ENCODE measurements at places on chromosomes 1 and 21.
A peak's percentile ranks its signal among the peaks of the same experiment; 100 is the strongest.

DNA sequence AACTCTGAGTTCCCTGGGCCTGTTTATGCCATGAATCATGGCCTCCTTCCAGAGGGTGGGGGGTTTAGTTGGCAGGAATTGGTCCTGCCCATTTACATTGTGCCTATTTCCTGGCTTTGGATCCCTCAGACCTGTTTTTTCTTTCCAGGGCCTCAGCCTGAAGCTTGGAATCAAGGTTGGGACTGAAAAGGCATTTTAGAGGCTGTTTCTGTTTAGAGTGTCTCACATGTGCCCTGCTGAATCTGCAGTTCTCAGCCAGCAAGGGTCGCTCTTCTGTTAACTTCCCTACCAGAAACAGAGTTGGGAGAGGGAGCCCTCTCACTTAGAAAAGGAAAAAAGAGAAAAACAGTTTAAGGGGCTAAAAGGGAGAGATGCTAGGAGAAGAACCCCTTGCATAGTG lies 191.1 kb downstream of the PTPRC start:
- DNase-seq, result no peak
- H3K27ac ChIP-seq, result no peak overlapping the region

DNA sequence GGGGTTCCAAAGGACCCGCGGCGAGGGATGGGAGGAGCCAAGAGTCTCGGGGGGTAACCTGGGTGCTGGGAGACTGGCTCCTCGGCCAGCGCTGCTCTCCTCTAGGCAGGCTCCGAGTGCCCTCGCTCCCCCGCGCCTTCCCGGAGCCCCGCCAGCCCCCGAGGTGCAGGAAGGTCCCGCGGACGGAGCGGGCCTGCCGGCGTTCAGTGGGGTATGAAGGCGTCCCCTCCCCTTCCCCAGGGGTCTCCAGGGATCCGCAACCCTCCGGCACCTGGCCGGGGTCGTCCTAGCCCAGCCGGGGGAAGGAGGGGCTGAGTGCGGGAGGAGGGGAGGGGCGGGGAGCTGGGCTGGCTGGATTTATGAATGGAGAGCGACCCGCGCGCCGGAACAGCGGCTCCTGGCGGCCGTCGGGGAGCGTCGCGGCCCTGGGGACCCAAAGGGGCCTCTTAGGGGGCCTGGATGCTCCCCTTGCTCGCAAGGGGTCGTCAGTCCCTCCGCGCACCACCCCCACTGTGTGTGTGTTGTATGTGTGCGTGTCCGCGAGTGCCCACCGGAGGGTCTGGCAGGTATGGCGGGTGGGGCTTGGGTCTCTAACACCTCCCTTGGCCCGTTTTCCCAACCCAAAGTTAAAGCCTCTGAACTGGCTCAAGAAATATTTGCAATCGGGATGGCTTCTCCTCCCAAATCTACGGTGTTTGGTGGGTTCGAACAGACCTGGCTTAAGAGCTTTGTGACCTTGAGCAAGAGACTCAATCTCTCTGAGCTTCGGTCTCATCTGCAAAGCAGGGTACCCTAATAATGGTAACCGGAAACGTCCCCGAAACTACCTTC lies 642 bp downstream of the HCRTR1 start:
- H3K4me3 ChIP-seq, result no peak overlapping the region
- peaks cover 9% of the 10 kb centered on the region for H3K4me1 ChIP-seq

DNA sequence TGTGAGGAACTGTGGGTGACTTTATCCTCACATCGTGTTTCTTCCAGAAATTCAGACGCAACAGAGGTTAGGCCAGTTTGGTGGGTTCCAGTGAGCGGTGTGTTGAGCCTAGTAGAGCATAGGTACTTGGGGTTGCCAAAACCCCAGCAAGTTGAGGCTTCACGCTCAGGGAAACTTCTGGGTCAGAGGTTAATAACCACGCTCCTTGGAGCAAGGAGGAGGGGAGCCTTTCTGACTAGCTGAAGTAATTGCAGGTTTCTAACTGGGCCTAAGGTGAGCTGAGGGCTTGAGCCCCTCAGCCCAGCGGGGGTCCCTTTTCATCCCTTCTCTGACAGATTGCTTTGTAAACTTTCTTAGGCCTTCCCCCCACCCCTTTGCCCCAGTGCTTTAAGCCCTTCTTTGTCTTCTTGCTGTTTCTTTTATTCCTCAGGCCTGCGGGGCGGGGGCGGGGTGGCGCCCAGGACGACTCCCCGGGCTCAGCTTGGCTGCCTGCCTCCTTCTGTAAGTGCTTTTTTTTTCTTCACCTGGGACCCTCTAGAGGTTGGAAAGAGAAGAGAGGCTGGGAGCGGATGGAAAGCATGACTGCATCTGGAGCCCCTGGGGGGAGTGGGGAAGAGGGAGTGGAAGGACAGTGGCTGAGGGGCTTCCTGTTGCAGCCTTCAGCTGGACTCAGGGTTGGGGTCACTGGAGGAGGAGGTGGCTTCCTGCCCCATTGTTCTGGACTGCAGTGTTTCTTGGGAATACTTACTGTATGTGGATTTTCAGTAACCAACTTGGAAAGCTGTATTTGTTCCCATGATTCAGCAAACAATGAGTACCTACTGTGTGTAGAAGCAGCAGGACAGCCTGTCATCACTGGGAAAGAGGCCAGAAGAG lies 1.3 kb upstream of the ZNF436 start:
- H3K27ac ChIP-seq, result no peak overlapping the region
- H3K27me3 ChIP-seq, result no peaks in the 10 kb centered on the region
- peaks cover 22% of the 10 kb centered on the region for H3K4me1 ChIP-seq
- DNase-seq, result no peak

DNA sequence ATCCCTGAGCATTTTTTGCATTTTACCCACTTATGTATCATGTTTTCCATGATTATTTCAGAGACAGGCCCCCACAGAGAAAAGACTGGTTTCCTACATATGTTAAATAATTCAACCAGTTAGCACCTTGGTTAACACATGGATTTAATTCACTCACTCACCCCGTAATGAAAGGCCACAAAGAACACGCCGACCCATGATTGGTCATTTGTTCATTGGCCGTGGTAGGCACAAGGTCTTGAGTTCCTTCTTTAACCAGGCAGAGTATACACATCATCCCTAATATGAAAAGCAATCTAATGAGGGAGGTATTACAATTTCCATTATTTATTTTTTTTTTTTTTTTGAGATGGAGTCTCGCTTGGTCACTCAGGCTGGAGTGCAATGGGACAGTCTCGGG lies 50.6 kb downstream of the RPS6KA1 start:
- no peaks in the 10 kb centered on the region for H3K27me3 ChIP-seq
- DNase-seq, result no peak
- H3K36me3 ChIP-seq, result peaks cover 6% of the 10 kb centered on the region
- no peak overlapping the region for H3K4me3 ChIP-seq
- H3K27ac ChIP-seq, result no peak overlapping the region
- H3K4me1 ChIP-seq, result no peaks in the 10 kb centered on the region

DNA sequence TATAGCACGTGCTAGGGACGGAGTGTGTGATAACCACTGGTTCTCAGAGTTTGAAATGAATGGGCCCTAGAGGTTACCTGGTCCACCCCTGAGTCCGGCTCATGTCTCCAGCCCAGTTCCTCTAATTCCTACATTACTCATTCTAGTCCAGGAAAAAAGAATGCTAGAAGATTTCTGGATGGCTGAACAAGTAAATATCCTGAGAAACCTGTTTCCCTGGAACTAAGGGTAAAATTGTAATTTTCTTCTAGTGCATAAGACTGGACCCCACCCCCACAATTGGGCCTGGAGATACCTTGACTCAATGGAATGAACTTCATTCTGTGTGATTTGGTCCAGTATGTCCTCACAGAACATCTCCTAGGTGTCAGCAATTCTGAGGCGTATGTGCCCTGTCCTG lies 208.4 kb downstream of the TRABD2B start:
- H3K4me3 ChIP-seq, result no peak overlapping the region
- no peak overlapping the region for H3K27ac ChIP-seq
- H3K4me1 ChIP-seq, result no peaks in the 10 kb centered on the region
- H3K27me3 ChIP-seq, result no peaks in the 10 kb centered on the region
- DNase-seq, result no peak

DNA sequence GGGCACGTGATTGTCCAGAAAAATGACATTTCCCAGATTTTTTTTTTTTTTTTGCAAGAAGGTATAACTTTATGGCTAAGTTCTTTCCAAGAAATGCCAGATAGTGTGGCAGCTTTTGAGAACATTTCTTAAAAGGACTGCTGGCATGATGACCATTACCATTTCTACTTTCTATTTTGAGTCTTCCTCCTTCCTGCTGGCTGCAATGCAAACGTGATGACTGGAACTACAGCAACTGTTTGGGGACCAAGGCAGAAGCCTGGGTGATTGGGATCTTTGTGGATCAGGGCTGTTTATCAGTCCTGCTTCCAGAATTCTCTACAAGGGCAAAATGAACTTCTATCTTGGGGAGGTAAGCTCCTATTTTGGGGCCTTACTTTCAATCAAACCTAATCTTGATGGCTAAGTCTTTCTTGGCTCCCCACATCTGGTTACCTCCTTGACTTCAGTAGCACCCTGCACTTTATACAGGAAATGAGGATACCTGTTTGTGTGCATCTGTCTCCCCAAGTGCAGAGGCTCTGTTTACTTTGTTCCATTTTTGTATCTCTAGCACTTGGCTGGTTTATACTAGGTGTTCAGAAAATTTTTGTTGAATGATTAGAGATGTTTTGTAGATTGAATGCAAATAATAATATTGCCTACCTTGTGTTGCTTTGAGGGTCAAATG lies 3.7 kb upstream of the DDX20 start:
- peak; percentile 11 for DNase-seq
- H3K4me3 ChIP-seq, result no peak overlapping the region
- H3K27ac ChIP-seq, result no peak overlapping the region
- no peaks in the 10 kb centered on the region for H3K27me3 ChIP-seq
- H3K36me3 ChIP-seq, result no peaks in the 10 kb centered on the region

- no peak overlapping the region for H3K4me3 ChIP-seq
- no peak for DNase-seq
- peaks cover 3% of the 10 kb centered on the region for H3K36me3 ChIP-seq
- no peak overlapping the region for H3K27ac ChIP-seq
Measured at GRCh38 chr1:44939061-44939460, 47.3 kb downstream of the EIF2B3 start.

DNA sequence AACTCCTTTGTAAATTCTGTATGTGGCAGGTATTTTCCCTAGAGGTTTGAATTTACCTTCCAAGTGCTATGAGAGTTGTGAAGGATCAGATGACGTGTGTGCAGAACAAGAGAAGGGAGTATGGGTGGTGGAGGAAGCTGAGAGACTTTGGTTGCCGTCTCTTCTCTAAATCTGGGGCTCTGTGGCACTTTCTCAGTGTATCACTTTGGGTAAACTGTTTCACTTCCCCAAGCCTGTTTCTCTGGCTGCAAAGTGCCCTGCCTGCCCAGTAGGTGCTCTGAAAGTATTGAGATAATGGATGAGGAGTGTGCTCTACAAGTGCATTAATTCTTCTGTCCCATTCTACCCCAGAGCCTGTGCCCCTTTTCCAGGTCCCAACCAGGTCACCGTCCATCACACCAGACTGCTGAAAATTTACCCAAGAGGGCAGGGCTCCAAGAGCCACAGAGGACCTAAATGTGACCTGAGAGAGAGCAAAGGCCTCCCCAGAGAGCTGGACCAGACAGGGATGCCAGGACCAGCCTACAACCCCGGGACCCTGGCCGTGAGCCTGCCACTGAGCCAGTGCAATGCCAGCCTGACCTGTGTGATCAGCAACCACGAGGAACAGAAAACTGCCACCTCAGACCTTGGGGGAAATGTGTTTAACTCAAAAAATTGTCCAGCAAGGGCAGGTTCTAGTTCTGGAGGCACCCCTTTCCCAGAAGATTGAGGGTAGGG lies 131.6 kb upstream of the ETV3 start:
- peaks cover 2% of the 10 kb centered on the region for H3K27me3 ChIP-seq
- no peaks in the 10 kb centered on the region for H3K4me1 ChIP-seq
- no peaks in the 10 kb centered on the region for H3K36me3 ChIP-seq
- no peak for DNase-seq
- H3K27ac ChIP-seq, result no peak overlapping the region

GRCh38 chr21:26717146-26717739 lies 128.0 kb downstream of the ADAMTS1 start:
- no peak overlapping the region for H3K4me3 ChIP-seq
- H3K4me1 ChIP-seq, result no peaks in the 10 kb centered on the region
- DNase-seq, result peak; percentile 23
- H3K36me3 ChIP-seq, result no peaks in the 10 kb centered on the region
- no peak overlapping the region for H3K27ac ChIP-seq
- H3K27me3 ChIP-seq, result peaks cover 3% of the 10 kb centered on the region

DNA sequence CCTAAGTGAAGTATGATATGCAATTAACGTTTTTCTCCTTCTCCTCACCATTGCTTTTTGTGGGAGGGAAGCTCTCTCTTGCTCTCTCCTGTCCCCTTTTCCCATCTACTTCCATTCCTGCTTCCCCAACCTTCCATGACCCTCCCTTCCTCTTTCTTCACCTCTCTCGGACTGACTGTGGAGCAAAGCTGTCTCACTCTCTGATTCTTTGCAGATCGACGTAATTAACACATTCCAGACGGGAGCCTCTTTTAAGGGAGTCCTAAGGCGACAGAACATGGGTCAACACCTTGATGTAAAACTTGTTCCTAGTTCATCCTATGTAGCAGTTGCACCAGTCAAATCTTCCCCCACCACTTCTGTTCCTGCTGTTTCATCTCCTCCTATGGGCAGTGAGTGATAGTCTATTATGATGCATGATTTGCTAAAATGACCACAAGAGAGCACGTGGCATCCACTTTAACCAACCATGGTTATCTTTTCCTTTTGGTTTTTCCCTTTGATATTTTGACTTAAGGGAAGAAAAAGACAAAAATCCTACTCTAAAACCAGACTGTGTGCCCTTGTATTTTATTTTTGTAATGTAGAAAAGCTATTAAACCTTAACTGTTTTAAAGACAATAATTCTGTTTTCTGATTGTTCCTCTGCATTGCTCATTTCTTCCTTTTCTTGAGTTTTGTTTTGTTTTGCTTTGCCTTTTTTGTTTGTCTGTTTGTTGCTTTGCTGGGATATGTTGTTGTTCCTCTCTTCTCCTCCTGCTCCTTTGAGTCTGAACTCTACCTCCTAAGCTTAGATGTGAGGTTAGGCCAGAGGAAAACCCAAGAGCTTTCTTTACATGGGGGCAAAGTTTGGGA lies 31.7 kb upstream of the LAX1 start:
- no peak overlapping the region for H3K27ac ChIP-seq
- H3K36me3 ChIP-seq, result peaks cover 76% of the 10 kb centered on the region
- H3K4me3 ChIP-seq, result no peak overlapping the region
- no peaks in the 10 kb centered on the region for H3K4me1 ChIP-seq

DNA sequence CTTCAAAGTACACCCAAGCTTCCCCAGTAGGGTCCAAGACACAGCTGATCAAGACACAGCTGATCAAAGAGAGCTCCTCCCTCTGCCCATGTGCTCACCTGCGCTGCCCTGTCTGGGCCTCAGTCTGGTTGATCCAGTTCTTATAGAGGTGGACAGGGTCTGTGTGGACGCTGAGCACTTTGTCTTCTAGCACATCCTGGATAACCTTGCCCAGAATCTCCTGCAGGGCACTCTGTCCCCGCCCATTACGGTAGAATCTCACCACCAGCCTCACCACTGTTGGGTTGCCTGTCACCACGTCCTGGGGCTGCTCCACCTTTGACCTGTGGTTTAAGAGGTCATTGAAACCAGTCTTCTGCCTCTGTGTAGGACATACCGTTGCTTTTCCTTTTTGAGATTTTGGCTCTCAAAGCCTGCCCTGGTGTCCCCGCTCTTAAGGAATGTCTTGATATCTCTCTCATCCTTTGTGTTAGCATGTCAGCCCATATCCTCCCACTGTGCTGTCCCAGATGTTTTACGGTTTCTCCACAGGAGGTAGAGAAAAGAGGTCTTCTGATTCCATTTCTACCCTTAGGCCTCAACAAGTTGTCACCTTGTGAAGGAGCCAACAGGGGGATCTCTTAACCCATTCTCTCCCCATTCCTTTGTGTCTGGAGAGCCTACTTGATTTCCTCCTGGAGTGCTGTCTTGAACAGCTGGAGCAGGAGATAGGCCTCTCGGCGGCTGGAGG lies 33.5 kb downstream of the IQGAP3 start:
- no peaks in the 10 kb centered on the region for H3K4me1 ChIP-seq
- H3K4me3 ChIP-seq, result no peak overlapping the region
- no peak for DNase-seq

Data from CD4-positive, CD25-positive, alpha-beta regulatory T cell (primary cell).